ENCODE measurements at places on chromosomes 6 and 20. TPM values are rescaled to one million over a fixed set of nuclear protein-coding genes. Genes with fewer than 3 reads are reported as not detected.

DNA sequence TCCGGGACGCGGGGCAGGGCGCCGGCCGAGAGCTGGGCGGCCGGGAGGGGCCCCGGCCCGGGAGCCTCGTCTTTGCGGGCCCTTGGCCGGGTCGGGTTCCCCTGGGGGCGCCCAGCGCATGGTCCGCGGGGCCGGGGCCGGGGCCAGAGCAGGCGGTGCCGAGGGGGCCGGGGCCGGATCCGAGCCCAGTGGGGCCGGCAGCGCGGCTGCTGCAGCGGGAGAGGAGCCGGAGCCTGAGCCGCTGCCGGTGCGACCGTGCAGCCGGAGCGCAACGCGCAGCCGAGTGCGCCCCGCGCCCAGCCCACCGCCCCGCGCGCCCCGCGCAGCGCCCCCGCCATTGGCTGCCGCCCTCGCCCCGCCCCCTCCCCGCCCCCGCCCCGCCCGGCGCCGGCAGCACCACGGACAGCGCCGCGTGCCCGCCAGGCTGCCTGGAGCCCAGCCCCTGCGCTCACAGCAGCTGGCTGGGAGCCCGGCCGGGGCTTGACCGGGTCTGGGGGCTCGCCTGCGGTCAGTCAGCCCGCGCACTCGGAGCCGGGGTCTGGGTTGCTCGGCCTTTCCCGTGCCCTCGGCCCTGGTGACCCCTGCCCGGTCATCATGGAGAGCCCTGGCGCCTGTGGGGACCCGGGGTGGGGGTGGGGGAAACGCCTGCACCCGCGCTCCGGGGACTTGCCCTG is at the start of gene HRH3:
Gene HRH3, minus strand, starts transcription at position 287 of the 674 bp plus-strand sequence. CDS start 308 bp downstream, outside the sequence.
- H3K27me3 ChIP-seq, result peaks cover 46% of the 10 kb centered on the region
- no peak within 1 kb of the TSS for H3K27ac ChIP-seq
- no peak for DNase-seq
- H3K4me1 ChIP-seq, result peaks cover 10% of the 10 kb centered on the region

GRCh38 chr6:75318900-75319299 is 34.3 kb upstream of the TMEM30A start:
- H3K27me3 ChIP-seq, result no peaks in the 10 kb centered on the region
- no peak for DNase-seq
- H3K27ac ChIP-seq, result no peak overlapping the region

- H3K27me3 ChIP-seq, result peaks cover 2% of the 10 kb centered on the region
- no peak overlapping the region for H3K27ac ChIP-seq
- no peak overlapping the region for H3K4me3 ChIP-seq
- DNase-seq, result no peak
Observed at GRCh38 chr20:37688093-37688492, 5.7 kb upstream of the CTNNBL1 start.

DNA sequence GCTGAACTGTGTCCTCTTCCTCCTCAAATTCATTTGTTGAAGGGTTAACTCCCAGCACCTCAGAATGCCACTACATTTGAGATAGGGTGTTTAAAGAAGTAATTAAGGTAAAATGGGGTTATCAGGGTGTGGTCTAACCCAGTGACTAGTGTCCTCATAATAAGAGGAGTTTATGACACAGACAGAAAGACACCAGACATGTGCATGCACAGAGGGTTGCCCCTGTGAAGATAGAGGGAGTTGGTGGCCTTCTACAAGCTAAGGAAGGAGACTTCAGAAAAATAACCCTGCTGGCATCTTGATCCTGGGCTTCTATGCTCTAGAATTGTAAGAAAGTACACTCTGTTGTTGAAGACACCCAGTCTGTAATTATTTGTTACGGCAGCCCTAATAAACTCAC is 24.9 kb upstream of the EDN1 start:
- no peaks in the 10 kb centered on the region for H3K27me3 ChIP-seq
- H3K4me1 ChIP-seq, result no peaks in the 10 kb centered on the region
- no peak overlapping the region for H3K4me3 ChIP-seq
- no peak for DNase-seq
- H3K36me3 ChIP-seq, result no peaks in the 10 kb centered on the region

DNA sequence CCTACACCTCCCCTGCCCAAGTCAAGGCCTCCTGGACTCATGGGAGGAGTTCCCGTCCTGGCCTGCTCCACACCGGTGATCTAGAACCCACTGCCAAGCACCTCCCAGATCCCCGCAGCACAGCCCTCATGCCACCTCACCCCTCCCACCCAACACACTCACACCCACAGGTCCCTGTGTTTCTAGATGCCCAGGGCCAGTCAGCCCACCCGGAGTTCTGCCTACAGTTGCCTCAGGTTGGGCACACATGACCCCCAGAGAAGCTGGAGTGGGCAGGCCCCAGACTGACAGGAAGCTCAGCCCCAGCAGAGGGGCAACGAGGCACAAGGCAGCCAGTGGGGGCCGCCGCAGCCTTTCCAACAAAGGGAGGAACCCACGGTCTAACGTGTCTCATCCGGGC is 29.6 kb downstream of the RRBP1 start:
- H3K36me3 ChIP-seq, result peaks cover 11% of the 10 kb centered on the region
- no peak overlapping the region for H3K4me3 ChIP-seq
- no peak overlapping the region for H3K27ac ChIP-seq
- H3K27me3 ChIP-seq, result no peaks in the 10 kb centered on the region

- H3K4me3 ChIP-seq, result peak overlapping the region; percentile 91
- peak overlapping the region; percentile 90 for H3K27ac ChIP-seq
- peak; percentile 49 for DNase-seq
- peaks cover 36% of the 10 kb centered on the region for H3K4me1 ChIP-seq
- H3K36me3 ChIP-seq, result peaks cover 10% of the 10 kb centered on the region
- no peaks in the 10 kb centered on the region for H3K27me3 ChIP-seq
Observed at GRCh38 chr20:56359212-56360132, 698 bp downstream of the FAM210B start.

GRCh38 chr6:12943549-12943948 is 227.0 kb downstream of the PHACTR1 start:
- no peak for DNase-seq
- H3K4me1 ChIP-seq, result no peaks in the 10 kb centered on the region
- no peaks in the 10 kb centered on the region for H3K36me3 ChIP-seq
- H3K4me3 ChIP-seq, result no peak overlapping the region
- H3K27me3 ChIP-seq, result no peaks in the 10 kb centered on the region

GRCh38 chr6:21438986-21439352 is 154.6 kb upstream of the SOX4 start:
- H3K36me3 ChIP-seq, result no peaks in the 10 kb centered on the region
- H3K27ac ChIP-seq, result no peak overlapping the region
- H3K4me1 ChIP-seq, result no peaks in the 10 kb centered on the region
- no peaks in the 10 kb centered on the region for H3K27me3 ChIP-seq
- H3K4me3 ChIP-seq, result no peak overlapping the region

GRCh38 chr20:23937303-23938117 is 51.1 kb downstream of the GGTLC1 start:
- H3K27ac ChIP-seq, result no peak overlapping the region
- no peak overlapping the region for H3K4me3 ChIP-seq
- DNase-seq, result peak; percentile 52
- no peaks in the 10 kb centered on the region for H3K27me3 ChIP-seq
- H3K36me3 ChIP-seq, result no peaks in the 10 kb centered on the region
- H3K4me1 ChIP-seq, result no peaks in the 10 kb centered on the region

DNA sequence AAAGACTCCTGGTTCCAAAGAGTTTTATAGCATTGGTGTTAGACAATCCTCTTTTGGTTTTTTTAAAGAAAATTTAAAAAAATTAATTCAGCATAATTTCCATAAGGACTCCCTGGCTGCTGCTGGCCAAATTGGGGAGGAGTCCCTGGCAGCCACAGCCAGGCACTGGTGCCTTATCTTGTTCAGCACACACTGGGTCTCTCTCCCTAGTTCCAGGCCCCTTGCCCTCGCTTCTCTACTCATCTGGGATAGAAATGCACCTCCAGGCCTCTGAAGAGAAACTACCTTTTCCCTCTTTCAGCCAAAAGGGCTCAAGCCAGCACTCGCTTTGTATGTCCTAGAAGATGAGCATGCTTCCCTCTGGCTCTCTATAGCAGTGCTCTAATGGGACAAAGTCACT is 13.4 kb upstream of the MAPK13 start:
- no peaks in the 10 kb centered on the region for H3K4me1 ChIP-seq
- no peaks in the 10 kb centered on the region for H3K27me3 ChIP-seq
- H3K4me3 ChIP-seq, result no peak overlapping the region
- DNase-seq, result no peak

GRCh38 chr6:72916298-72916697 is 294.4 kb downstream of the KCNQ5 start:
- no peaks in the 10 kb centered on the region for H3K36me3 ChIP-seq
- H3K27ac ChIP-seq, result no peak overlapping the region
- H3K4me3 ChIP-seq, result no peak overlapping the region
- no peak for DNase-seq

DNA sequence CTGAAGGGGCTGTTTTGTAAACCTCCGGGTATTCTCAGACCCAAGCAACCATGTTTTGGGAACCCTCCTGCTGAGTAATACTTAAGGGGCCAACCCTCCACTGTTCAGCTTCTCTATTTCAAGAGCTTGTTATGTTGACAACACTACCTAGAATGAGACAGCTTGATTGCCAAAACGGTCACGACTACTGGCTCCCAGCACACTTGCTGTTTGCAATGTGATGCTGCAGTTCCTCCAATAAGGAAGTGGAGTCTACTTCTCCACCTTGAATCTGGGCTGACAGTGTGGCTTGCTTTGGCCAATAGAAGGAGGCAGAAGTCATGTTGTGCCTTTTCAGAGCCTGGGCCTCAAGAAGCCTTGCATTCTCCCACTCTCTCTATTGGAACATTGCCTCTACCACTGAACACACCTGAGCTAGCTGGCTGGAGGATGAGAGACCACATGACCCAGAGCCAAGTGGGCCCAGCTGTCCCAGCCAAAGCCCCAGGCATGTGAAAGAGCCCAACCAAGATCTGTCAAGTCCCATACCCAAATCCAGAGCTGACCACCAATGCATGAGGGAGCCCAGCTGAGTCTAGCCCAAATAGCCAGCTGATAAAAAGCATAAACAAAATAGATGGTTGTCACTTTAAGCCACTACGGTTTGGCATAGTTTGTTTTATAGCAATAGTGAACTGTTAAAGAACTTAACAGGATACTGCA is 108.0 kb downstream of the PRND start:
- no peaks in the 10 kb centered on the region for H3K36me3 ChIP-seq
- no peaks in the 10 kb centered on the region for H3K27me3 ChIP-seq
- H3K4me3 ChIP-seq, result no peak overlapping the region
- no peak for DNase-seq

- H3K4me1 ChIP-seq, result no peaks in the 10 kb centered on the region
- no peaks in the 10 kb centered on the region for H3K36me3 ChIP-seq
- no peak overlapping the region for H3K27ac ChIP-seq
- no peaks in the 10 kb centered on the region for H3K27me3 ChIP-seq
- no peak for DNase-seq
Observed at GRCh38 chr6:77474286-77474956, 11.1 kb upstream of the HTR1B start.

Gene TP53TG5
- total RNA-seq, result not detected

DNA sequence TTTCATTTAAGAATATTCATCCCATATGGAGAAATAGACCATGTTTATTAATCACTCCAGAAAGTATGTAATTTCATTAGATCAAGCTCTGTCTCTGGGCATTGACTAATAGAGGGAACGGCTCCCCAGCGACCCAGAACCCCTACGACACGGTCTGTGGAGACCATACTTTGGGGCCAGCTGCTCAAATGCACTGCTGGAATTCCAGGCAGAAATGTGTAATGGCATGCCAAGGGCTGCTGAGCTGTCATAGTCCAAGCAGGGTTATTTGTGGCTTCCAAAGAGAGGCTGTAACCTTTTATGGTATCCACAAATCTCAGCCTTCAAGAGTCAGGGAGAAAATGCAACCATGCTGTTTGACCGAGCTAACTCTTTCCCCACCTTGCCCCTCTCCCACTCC is 755.8 kb downstream of the DHX35 start:
- DNase-seq, result no peak
- no peak overlapping the region for H3K4me3 ChIP-seq
- no peak overlapping the region for H3K27ac ChIP-seq

- no peaks in the 10 kb centered on the region for H3K4me1 ChIP-seq
- no peak overlapping the region for H3K27ac ChIP-seq
- H3K36me3 ChIP-seq, result no peaks in the 10 kb centered on the region
- DNase-seq, result no peak
Observed at GRCh38 chr6:63527658-63528514, 44.4 kb upstream of the LOC128125822 start.

Gene FAM217B
- 17.7 TPM for total RNA-seq

Gene DLK2
- 4.1 TPM for total RNA-seq

- DNase-seq, result no peak
- H3K4me1 ChIP-seq, result peaks cover 10% of the 10 kb centered on the region
- H3K27me3 ChIP-seq, result no peaks in the 10 kb centered on the region
- H3K36me3 ChIP-seq, result no peaks in the 10 kb centered on the region
Observed at GRCh38 chr6:34587851-34588250, 31.7 kb upstream of the SPDEF start.

DNA sequence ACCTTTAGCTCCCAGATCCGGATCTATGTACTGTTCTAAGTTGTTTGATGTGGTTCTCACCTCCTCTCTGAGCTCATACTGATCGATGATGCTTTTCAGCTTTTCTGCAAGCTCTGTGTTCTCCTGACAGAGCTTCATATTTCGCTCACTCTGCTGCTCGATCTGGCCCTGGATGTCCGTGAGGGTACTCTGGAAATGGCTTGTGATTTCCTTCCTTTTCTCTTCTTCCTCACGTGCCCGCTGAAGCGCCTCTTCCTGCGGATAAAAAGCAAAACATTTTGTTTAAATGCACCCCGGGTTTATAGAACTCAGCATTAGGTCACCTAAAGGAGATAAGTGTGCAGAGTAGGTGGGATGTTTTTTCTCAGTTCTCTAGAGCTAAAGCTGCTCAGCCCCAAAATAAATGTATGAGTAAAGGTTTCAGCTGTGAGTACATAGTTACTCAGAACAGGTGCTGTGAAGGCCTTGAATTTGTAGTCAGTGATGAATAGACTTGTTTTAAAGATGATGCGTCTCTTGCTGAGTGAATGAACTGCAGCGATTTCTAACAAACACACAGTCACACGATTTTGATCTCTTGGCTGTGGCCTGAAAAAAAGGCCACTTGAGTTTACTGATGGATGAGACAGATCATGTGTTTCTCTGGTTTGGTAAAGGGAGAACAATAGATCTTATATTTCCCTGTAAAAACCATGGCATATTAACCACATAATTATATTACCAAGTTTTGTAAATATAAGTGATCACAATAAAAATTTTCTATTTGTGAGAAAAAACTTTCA is 29.1 kb downstream of the TXLNB start:
- no peaks in the 10 kb centered on the region for H3K27me3 ChIP-seq
- H3K27ac ChIP-seq, result no peak overlapping the region
- peaks cover 5% of the 10 kb centered on the region for H3K4me1 ChIP-seq
- H3K36me3 ChIP-seq, result peaks cover 3% of the 10 kb centered on the region
- no peak for DNase-seq

GRCh38 chr6:147166360-147166944 is 37.8 kb upstream of the STXBP5 start:
- H3K4me3 ChIP-seq, result no peak overlapping the region
- no peak overlapping the region for H3K27ac ChIP-seq
- H3K27me3 ChIP-seq, result no peaks in the 10 kb centered on the region
